Lung (tissue), 17 donors: ENCODE measurements at places on chromosomes 6 and 20. TPM values are rescaled to one million over a fixed set of nuclear protein-coding genes. Genes with fewer than 3 reads are reported as not detected.

Gene SLC25A27
- 99.3 TPM for total RNA-seq

GRCh38 chr6:129673748-129674147, 36.2 kb downstream of the ARHGAP18 start:
- no peak for DNase-seq
- peaks cover 6% of the 10 kb centered on the region for H3K4me1 ChIP-seq
- no peak overlapping the region for H3K4me3 ChIP-seq
- no peaks in the 10 kb centered on the region for H3K27me3 ChIP-seq
- H3K36me3 ChIP-seq, result no peaks in the 10 kb centered on the region

GRCh38 chr20:32622585-32623468, 37.7 kb upstream of the NOL4L start:
- H3K27ac ChIP-seq, result no peak overlapping the region
- H3K4me3 ChIP-seq, result no peak overlapping the region
- no peaks in the 10 kb centered on the region for H3K27me3 ChIP-seq

- peak; percentile 69 for DNase-seq
- H3K4me3 ChIP-seq, result no peak overlapping the region
- no peak overlapping the region for H3K27ac ChIP-seq
- no peaks in the 10 kb centered on the region for H3K36me3 ChIP-seq
Measured at GRCh38 chr6:113184736-113185135, 672.4 kb upstream of the MARCKS start.

DNA sequence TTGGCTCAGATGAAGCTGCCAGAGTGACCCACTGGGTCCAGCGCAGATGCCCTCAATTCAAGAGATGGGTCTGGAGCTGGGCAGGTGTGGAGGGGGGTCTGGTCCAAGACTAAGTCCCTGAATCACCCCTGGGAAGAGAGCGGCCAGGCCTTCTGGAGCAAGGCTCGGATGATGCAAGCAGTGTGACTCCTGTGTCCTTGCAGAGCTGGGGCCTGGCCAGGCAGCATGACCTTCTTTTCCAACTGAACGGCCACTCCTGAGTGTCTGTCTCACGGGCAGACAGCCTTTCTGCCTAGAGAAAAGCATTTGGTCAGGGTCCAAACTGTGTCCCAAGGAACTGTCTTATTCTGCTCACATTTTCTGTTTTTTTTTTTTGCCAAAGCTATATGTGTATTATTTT, 42.6 kb upstream of the FNDC1 start:
- no peaks in the 10 kb centered on the region for H3K4me1 ChIP-seq
- no peak for DNase-seq

DNA sequence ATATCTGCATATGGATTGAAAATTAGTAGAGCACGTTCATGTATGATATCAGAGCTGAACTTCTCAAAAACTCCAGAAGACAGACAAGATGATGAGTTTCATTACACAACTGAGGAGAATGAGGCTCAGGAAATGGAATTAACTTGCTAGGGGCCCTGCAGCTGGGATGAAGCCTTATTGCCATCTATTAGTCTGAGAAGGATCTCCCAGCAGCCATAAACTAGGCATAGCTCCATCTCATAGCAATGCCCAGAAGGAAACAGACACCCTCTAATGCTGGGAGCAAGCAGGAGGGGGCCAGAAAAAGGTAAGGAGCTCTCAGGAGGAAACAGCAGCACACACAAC, 18.0 kb downstream of the TFEB start:
- no peak for DNase-seq
- H3K36me3 ChIP-seq, result no peaks in the 10 kb centered on the region
